ENCODE measurements at places on chromosomes 3 and 15.

DNA sequence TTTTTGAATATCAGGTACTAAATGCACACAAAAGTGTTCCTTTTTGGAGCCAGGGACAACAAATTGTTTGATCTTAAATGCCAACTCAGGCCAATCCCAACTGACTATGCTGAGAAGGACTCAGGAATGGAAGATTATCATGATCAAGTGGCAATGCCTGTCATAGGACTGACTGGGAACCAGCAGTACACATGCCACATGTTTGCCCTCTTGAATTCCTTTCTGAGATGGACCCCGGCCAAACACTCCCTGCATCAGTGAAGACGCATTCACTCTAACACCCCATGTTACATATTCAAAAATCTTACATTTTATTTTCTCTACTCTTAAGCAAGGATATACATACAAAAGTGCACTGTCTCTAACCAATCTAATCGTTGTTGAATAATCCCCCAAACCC is 36.1 kb downstream of the CLDN18 start:
- DNase-seq, result no peak

- no peak for DNase-seq
These were observed 84.4 kb upstream of the MEX3B start for GRCh38 chr15:82130248-82130647.

- no peak for DNase-seq
These were observed at the start of gene SLC27A2 for GRCh38 chr15:50181969-50182218. Gene SLC27A2 (plus strand): TSS chr15:50182196. CDS start chr15:50182428, 232 bp downstream.

- DNase-seq, result no peak
These were observed 71.0 kb downstream of the FILIP1L start for GRCh38 chr3:100043271-100043670.

GRCh38 chr15:33234020-33234461 is 39.5 kb upstream of the FMN1 start:
- peak; percentile 78 for DNase-seq

DNA sequence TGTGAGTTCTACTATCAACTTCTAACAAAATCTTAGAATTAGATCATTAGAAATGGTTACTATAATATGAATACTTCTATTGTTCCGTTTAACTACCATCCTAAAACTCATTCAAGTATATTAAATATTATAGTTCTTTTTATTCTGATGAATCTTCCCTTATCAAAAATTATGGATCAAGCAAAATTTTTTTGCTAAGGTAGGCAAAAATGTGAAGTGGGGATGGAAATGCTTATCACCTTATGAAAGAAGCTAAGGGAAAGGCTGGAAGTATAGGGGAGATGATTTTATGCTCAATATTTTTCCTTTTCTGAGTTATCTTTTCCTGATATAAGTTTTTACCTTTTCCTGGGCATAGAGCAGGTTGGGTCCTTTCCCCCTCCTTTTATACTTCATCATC is 40.7 kb upstream of the CCDC39 start:
- DNase-seq, result no peak

- peak; percentile 4 for DNase-seq
These were observed 17.8 kb downstream of the TF start for GRCh38 chr3:133763797-133764683.

- DNase-seq, result no peak
These were observed 90.4 kb downstream of the PRICKLE2 start for GRCh38 chr3:64134882-64135281.

GRCh38 chr3:55442861-55443260 is 44.2 kb downstream of the WNT5A start:
- DNase-seq, result no peak

GRCh38 chr3:6518709-6519345 is 342.1 kb upstream of the GRM7 start:
- no peak for DNase-seq

DNA sequence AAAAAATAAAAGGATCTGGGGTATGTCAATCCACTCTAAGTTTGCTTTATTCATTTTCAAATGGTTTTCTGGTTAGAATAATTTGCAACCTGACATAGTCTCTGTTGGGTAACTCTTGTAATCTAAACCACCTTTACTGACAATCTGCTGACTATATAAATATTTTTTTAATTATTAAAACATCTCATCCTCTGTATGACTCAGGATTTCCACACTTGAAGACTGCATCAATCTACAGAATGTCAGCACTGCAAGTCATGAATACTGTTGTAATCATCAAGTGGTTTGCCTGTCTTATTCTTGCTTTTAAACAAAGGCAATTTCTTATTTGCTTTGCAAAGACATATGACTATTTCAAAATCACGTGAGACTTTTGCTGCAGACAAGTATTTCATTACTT is 42.1 kb downstream of the VGLL3 start:
- DNase-seq, result peak; percentile 86

GRCh38 chr3:127471142-127471541 is 119.4 kb downstream of the TPRA1 start:
- no peak for DNase-seq

- DNase-seq, result no peak
These were observed 52.8 kb downstream of the CORO2B start for GRCh38 chr15:68631601-68632051.

DNA sequence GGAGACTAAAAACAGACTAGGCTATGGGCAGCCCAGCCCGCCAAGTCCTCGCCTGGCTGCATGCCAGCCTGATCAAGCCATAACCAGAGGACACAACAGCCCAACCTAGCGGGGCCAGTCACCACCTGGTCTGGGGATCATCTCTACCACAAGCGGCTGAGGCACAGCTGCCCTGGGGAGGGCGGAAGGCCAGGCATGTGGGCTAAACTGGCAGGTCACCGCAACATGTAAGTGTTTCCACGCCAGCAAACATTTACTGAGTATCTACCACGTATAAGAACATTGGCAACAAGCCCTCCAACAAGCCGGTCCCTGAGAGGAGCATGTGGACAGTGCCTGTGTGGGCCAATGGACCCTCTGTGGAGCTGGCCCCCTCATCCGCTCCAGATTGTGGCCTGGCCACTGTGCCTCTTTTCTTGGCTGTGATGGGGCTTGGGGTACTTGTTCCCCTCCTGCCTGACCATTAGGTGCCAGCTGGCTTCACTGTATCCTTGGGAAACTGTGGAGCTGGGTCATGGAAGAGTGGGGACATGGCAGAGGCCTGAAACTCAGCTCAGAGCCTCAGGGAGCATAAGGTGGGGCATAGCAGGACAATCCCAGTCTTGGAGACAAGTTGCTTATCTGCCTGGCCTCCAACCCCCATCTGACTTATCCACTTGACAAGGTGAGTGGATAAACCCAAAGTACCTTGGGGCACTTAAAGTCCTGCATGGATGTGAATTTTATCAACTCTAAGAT is 9.0 kb downstream of the UBXN7 start:
- DNase-seq, result no peak

GRCh38 chr15:79549196-79549595 is 117.1 kb downstream of the MINAR1 start:
- no peak for DNase-seq

DNA sequence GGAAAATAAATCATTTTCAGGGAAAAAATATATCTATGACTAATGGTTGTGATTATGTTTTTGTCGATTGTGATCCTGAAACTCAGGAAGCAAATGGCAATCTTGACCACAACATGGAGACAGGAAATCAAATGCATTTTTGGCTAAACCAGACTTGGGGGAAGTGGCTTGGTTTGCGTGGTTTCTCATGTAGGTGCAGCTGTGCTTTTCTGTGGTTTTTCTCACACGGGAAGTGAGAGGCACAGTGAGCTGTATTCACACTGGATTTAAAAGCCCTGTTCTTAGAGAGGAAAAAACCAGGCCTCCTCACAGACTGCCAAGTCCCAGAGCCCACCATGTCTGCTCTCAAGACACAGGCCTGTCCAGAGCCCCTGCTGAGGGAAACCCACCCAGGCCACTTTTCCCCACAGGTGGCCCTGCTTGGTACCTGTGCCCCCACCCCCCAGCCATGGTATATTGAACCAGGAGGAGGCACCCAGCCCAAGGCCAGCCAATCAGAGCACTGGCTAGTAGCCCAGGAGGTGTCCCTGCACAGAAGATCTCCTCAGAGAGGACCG is 46.1 kb downstream of the BTD start:
- peak; percentile 66 for DNase-seq

DNA sequence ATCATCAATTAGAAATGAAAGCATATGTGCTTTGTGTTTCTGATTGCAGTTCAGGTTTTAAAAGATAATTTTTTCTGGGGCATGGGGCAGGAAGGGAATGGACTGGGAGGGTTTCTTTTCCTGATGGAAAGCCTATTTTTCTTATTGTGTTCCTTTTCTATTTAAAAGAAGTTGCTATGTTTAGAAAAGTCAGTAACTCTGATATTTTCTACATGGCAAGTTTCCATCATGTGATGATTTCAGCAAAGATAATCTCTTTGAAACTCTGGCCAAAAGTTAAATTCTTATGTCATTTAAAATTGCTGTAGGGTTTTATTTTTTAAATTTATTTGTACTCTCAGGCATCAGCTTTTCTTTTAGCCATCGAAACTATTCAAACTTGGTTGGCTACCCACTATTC is 601.2 kb downstream of the FOXP1 start:
- DNase-seq, result peak; percentile 62

- DNase-seq, result no peak
These were observed 299.3 kb upstream of the PDZRN3 start for GRCh38 chr3:73924048-73924447.
